ENCODE measurements at places on chromosomes 16 and 17.

- DNase-seq: peak; percentile 56
These were observed 9.4 kb upstream of the ENGASE start for GRCh38 chr17:79065105-79065670.

DNA sequence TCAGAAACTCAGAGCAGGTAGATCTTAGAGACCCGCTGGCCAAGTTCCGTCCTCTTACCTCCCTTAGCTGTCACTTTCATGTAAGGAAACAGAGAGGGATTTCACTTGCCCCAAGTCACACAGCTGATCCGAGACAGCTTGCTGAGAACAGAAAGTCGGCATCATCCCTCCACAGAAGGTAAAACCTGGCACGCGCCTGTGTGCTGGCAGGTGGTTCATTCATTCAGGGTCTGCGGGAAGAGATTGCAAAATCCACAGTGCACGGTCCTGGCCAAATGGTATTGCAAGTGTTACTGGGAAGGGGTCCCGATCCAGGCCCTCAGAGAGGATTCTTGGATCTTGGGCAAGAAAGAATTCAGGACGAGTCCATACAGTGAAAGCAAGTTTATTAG, 139.4 kb upstream of the RPH3AL start:
- DNase-seq: no peak

GRCh38 chr16:81310045-81310644, 4.6 kb upstream of the GAN start:
- DNase-seq: no peak

DNA sequence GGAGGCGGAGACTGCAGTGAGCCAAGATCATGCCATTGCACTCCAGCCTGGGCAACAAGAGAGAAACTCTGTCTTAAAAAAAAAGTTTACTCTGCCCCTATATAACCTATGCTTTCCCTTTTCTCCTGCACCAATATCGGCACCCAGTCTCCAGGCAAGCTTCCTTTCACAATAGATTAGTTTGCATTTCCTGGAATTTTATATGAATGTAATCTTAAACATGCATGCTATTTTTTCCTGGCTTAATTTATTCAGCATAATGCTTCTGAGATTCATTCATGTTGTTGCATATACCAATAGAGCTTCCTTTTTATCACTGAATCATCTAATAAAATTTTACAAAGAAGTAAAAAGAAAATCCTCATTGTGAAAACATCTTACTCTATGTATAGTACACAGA, 59.4 kb downstream of the USP32 start:
- DNase-seq: no peak

DNA sequence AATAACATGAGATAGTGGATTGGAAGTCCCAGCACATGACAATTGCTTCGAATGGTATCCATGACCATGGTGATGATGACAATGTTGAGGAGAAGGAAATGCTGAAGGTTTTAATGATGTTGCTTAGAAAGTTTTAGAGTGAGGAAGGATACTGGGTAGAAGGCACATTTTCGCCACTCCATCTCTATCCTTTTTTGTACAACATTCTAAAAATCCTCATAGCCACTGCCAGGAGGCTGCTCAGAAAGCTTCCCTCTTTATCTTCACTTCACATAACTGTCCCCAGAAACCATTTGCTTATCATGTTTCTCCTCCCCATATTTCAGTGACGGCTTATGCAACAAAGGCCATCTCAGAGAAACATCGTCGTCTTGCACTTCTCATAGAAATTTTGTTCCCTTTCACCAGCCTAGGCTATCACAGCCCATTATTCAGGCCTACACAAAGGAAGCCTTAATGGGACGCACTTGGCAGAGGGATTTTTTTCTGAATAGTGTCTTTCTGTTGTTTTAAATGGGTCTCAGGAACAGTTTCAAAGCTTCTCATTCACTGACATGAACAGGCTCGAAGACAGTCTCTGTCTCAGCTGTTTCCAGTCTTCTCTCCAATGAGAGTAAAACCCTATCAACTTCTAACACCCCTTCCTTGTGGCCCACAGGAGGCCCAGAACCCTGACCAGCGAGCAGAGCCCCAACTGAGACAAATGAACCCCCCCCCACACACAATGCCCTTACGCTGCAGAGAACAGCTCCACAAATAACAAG, 506.7 kb downstream of the HAPSTR1 start:
- no peak for DNase-seq

- no peak for DNase-seq
These were observed 2.1 kb downstream of the MT1X start for GRCh38 chr16:56684256-56684925.

DNA sequence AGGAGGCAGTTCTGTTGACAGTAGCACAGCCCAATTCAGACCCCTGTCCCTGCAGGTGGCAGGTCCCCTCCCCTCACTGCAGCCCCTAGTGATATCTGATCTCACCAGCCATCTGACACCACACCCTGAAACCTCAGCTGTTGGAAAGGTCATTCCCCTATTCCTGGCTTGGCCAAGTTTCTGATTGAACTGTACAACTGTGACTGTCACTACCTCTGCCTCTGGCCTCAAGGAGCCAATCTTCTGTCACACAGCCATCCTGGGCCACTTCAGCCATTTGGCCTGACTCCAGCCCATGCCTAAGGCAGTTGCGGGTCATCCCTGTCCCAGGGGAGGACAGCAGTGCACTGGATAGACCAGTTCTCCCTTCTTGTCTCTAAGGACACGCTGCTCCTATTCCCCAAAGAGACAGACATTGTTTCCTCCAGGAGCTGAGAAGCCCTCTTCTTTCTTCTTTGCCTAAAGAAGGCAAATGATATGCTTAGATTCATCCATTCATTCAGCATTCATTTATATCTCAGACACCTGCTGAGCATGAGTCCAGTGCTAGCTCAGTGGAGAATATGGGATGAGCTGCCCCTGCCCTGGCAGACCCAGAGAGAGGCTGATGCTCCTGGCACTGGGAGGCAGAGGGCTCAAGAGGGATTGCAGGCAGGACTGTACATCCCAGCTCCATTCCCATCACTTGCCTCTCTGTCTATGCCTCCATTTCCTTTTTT, 4.6 kb upstream of the ALDOA start:
- no peak for DNase-seq

GRCh38 chr16:79601931-79602627, 1.5 kb upstream of the MAF start:
- DNase-seq: peak; percentile 75

DNA sequence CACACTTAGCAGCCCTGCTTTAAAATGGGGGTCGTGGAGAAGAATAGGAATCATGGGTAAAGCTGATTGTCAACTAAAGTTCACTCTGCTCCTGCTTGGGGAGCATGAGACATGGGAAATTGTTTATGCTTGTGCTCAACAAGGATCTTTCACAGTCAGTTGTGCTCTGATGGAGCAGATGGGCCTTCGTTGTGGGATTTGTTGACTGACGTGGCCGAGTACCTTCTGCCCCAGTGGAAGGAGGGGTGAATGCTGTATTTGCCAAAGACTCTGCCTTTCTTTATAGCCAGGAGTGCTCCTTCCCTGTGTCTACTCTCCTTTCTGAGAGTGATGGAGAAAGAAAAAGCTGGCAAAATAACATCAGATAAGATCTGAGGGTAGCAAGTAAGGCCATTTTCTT, 11.4 kb downstream of the ARSG start:
- DNase-seq: no peak

DNA sequence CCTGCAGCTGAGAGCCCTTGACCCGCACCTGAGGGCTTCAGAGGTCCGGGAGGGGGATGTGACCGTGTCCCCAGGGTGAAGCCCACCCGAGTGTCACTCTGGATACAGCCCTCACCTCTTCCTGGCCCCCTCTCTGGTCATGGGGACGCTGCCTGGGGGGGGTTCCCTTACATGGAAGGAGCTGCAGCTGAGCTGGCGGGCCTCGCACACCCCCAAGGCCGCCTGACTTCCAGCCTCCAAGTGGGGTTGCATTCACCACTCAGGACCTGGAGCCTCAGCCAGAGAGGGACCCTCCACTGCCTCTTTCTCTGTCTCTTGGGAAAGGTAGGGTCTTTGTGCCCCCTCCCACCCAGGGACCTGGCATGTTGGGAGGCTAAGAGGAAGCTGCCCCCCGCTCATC, 284.6 kb downstream of the SEC14L1 start:
- DNase-seq: no peak

GRCh38 chr16:53219371-53219770, 164.6 kb downstream of the CHD9 start:
- no peak for DNase-seq

GRCh38 chr17:28405632-28406472, at the start of gene SLC46A1:
Gene SLC46A1, minus strand, starts transcription at chr17:28406212. Its CDS starts 98 bp downstream, at chr17:28406114.
- peak; percentile 74 for DNase-seq

GRCh38 chr17:50931144-50931908, 65.2 kb upstream of the TOB1 start:
- peak; percentile 91 for DNase-seq

DNA sequence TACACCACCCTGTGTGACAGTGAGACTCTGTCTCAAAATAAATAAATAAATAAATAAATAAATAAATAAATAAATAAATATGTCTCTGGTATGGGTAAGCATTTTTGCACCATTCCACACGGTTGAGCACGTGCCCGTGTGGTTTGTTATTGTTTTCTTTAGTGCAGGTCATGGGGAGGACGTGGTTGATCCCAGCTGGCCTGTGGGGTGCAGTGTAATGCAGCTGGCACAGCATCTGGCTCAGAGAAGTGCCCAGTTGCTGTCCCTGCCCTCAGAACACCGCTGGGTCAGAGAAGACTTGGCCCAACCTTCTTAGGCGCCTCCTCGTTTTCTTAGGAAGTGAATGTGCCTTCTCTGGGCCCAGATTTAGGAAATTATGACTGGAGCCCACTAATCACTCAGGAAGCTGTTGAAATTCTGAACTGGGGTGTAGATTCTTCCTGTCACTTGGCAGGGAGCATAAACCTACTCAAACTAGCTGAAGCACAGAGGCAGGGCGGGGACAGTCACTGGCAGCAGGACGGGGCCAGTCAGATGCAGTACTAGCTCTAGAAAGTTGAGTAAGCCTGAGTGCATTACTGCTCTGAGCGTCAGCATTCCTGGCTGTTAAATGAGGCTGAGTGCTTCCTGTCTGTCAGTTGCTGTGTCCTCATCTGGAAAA, 85.9 kb downstream of the SNX29 start:
- peak; percentile 92 for DNase-seq

- DNase-seq: no peak
These were observed 278.3 kb upstream of the CCL2 start for GRCh38 chr17:33976831-33977230.

- DNase-seq: no peak
These were observed 1025.2 kb upstream of the GOT2 start for GRCh38 chr16:59759296-59759695.

- DNase-seq: no peak
These were observed 656 bp downstream of the MRPL58 start for GRCh38 chr17:75013092-75013559.

GRCh38 chr17:2020721-2021120, 4.4 kb downstream of the RTN4RL1 start:
- peak; percentile 74 for DNase-seq
